ENCODE measurements at places on chromosomes 11 and 22. TPM values are rescaled to one million over a fixed set of nuclear protein-coding genes. Genes with fewer than 3 reads are reported as not detected.

- H3K4me1 ChIP-seq = no peaks in the 10 kb centered on the region
- DNase-seq = no peak
- H3K27ac ChIP-seq = no peak overlapping the region
Measured at GRCh38 chr11:115548878-115549528, 44.8 kb upstream of the CADM1 start.

DNA sequence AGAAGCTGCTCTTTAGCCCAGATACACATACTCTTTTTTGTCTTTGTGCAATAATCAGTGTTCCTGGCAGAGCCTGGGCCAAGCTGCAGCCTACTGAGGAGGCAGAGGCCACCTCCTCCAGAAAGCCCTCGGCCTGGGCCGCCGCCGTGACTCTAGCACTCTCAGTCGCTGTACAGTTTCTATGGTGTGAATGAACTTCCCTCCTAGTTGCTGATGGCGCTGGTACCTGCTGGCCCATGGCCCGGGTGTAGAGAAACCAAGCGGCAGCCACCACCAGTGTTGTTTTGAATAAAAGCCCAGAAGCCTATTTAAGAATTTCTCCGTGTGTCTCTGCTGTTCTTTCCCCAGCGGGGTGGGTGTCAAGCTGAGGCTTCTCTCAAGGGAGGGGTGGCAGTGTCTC, 118.9 kb downstream of the CACNA1I start:
- DNase-seq = no peak
- H3K27me3 ChIP-seq = peaks cover 11% of the 10 kb centered on the region
- peak overlapping the region; percentile 51 for H3K27ac ChIP-seq
- no peak overlapping the region for H3K4me3 ChIP-seq

DNA sequence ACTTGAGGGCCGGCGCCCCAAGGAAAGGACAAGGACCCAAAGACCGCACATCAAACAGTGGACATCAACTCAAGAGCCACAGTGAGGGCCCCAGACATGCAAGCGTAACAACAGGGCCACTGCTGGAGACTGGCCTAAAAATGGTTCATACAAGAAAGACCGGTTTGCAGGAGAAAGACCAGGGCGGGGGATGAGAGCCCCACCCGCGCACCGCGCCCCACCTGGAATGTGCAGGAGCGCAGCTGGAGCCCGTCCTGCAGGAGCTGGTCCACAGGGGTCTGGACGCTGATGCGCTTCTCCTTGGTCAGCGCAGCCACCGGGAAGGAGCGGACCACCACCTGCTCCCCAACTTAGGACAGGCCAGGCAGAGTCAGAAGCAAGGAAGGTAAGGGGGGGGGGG, 13.9 kb downstream of the SBF1 start:
- peaks cover 2% of the 10 kb centered on the region for H3K36me3 ChIP-seq
- H3K27me3 ChIP-seq = no peaks in the 10 kb centered on the region
- no peak overlapping the region for H3K27ac ChIP-seq
- peaks cover 5% of the 10 kb centered on the region for H3K4me1 ChIP-seq

- peaks cover 50% of the 10 kb centered on the region for H3K27me3 ChIP-seq
- DNase-seq = no peak
- H3K27ac ChIP-seq = no peak overlapping the region
Measured at GRCh38 chr11:70397336-70397982, 870 bp upstream of the CTTN start.

GRCh38 chr11:120710354-120711131, 199.0 kb downstream of the GRIK4 start:
- peaks cover 54% of the 10 kb centered on the region for H3K27me3 ChIP-seq
- DNase-seq = no peak
- H3K4me3 ChIP-seq = no peak overlapping the region
- no peak overlapping the region for H3K27ac ChIP-seq
- peaks cover 9% of the 10 kb centered on the region for H3K4me1 ChIP-seq

- peak overlapping the region; percentile 94 for H3K27ac ChIP-seq
- peaks cover 7% of the 10 kb centered on the region for H3K36me3 ChIP-seq
- no peak for DNase-seq
- H3K4me1 ChIP-seq = peaks cover 38% of the 10 kb centered on the region
- no peaks in the 10 kb centered on the region for H3K27me3 ChIP-seq
Measured at GRCh38 chr11:72102631-72102945, 509 bp downstream of the LAMTOR1 start.

GRCh38 chr22:42695294-42695693, 25.4 kb downstream of the A4GALT start:
- no peak for DNase-seq
- H3K4me3 ChIP-seq = no peak overlapping the region
- peaks cover 6% of the 10 kb centered on the region for H3K4me1 ChIP-seq

- H3K36me3 ChIP-seq = no peaks in the 10 kb centered on the region
- H3K27me3 ChIP-seq = no peaks in the 10 kb centered on the region
- H3K4me3 ChIP-seq = no peak overlapping the region
- no peak for DNase-seq
- H3K4me1 ChIP-seq = no peaks in the 10 kb centered on the region
- H3K27ac ChIP-seq = no peak overlapping the region
Measured at GRCh38 chr11:109865548-109866186, 227.5 kb upstream of the ZC3H12C start.

DNA sequence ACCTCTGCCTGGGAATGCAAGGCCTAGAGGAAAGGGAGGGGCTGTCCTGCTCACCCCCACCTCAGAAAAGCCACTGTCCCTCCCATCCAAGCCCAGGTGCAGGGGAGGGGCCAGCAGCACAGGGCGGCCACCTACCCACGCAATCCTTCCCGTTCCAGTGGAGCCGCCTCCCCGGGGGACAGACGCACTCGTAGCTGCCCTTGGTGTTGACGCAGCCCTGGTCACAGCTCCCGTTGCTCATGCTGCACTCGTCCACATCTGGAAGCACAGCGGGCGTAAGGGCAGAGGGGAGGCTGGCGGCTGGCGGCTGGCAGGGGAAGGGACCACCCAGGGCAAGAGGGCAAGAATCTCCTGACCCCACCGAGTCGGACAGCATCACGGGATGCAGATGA, 40.3 kb upstream of the TTLL12 start:
- no peak for DNase-seq
- no peak overlapping the region for H3K27ac ChIP-seq
- H3K36me3 ChIP-seq = no peaks in the 10 kb centered on the region
- H3K4me3 ChIP-seq = no peak overlapping the region
- peaks cover 5% of the 10 kb centered on the region for H3K4me1 ChIP-seq
- peaks cover 11% of the 10 kb centered on the region for H3K27me3 ChIP-seq

- no peak for DNase-seq
- H3K27ac ChIP-seq = no peak overlapping the region
- no peak overlapping the region for H3K4me3 ChIP-seq
- H3K36me3 ChIP-seq = no peaks in the 10 kb centered on the region
- H3K27me3 ChIP-seq = peaks cover 29% of the 10 kb centered on the region
Measured at GRCh38 chr11:119571311-119571710, 148.3 kb upstream of the THY1 start.

- peaks cover 4% of the 10 kb centered on the region for H3K4me1 ChIP-seq
- no peak overlapping the region for H3K4me3 ChIP-seq
- peaks cover 4% of the 10 kb centered on the region for H3K36me3 ChIP-seq
Measured at GRCh38 chr11:2670541-2671100, 29.2 kb downstream of the KCNQ1OT1 start.

- DNase-seq = no peak
- no peak overlapping the region for H3K4me3 ChIP-seq
- H3K36me3 ChIP-seq = no peaks in the 10 kb centered on the region
- peaks cover 3% of the 10 kb centered on the region for H3K27me3 ChIP-seq
- no peak overlapping the region for H3K27ac ChIP-seq
- peaks cover 2% of the 10 kb centered on the region for H3K4me1 ChIP-seq
Measured at GRCh38 chr11:64056213-64056785, 20.6 kb downstream of the FLRT1 start.

GRCh38 chr11:101336155-101336554, 206.5 kb upstream of the PGR start:
- H3K4me3 ChIP-seq = no peak overlapping the region
- no peaks in the 10 kb centered on the region for H3K27me3 ChIP-seq
- H3K4me1 ChIP-seq = no peaks in the 10 kb centered on the region
- H3K36me3 ChIP-seq = no peaks in the 10 kb centered on the region
- H3K27ac ChIP-seq = no peak overlapping the region

DNA sequence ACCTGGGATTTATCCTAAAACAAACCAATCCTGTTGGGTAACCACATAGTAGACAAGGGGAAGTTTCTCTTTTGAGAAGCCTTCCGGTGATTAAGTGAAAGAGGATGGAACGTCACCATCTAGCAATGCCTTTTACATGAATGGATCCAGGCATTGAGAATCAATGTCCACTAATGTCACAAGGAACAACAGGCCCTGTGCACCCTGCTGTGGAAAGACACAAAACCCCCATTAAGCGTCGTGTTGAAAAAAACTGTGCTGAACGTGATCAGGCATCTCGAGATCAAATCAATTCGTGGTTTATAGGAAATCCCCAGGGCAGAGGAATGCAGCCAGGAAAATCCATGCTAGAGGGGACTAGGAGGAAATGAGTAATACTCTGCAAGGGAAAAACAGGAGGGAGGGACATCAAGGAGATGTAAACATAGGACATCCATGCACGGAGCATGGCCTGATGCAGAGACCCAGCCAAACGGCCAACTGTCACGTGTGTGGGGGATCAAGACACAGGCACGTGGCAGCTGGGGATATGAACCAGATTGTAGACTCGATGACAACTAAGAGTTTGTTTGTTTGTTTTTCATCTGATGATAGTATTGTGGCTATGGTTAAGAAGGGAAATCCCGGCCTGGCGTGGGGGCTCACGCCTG, 38.6 kb upstream of the CARS1 start:
- H3K27me3 ChIP-seq = peaks cover 8% of the 10 kb centered on the region
- DNase-seq = no peak
- H3K27ac ChIP-seq = peak overlapping the region; percentile 61
- H3K4me3 ChIP-seq = no peak overlapping the region
- peaks cover 4% of the 10 kb centered on the region for H3K36me3 ChIP-seq
- peaks cover 13% of the 10 kb centered on the region for H3K4me1 ChIP-seq

DNA sequence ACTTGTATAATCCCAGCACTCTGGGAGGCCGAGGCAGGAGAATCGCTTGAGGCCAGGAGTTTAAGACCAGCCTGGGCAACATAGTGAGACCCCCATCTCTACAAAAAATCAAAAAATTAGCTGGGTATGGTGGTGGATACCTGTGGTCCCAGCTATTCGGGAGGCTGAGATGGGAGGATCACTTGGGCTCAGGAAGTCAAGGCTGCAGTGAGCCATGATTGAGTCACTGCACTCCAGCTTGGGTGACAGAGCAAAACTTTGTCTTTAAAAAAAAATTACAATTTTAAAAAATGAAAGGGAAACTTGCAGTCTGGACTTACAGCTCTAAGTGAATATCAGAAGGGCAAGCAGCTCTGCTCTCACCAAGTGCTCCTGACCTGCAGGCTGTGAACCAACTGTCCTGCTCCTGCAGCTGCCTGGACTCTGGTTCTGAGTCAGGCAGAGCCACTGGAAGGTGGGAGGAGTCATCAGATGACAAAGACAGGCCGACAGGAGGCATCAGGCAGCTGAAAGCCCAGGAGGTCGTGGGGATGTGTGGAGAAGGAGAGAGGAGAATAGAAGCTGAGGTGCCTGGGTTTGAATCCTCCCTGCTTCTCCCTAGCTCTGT, 9.6 kb downstream of the SMTNL1 start:
- DNase-seq = no peak
- peaks cover 2% of the 10 kb centered on the region for H3K36me3 ChIP-seq
- H3K4me1 ChIP-seq = peaks cover 11% of the 10 kb centered on the region
- peak overlapping the region; percentile 16 for H3K27ac ChIP-seq
- no peak overlapping the region for H3K4me3 ChIP-seq
- H3K27me3 ChIP-seq = no peaks in the 10 kb centered on the region

- H3K36me3 ChIP-seq = peaks cover 5% of the 10 kb centered on the region
- peaks cover 24% of the 10 kb centered on the region for H3K27me3 ChIP-seq
- H3K27ac ChIP-seq = peak overlapping the region; percentile 14
- peak overlapping the region; percentile 41 for H3K4me3 ChIP-seq
- peaks cover 43% of the 10 kb centered on the region for H3K4me1 ChIP-seq
Measured at GRCh38 chr11:76666408-76666807, 4.1 kb downstream of the LRRC32 start.

- no peaks in the 10 kb centered on the region for H3K27me3 ChIP-seq
- peaks cover 7% of the 10 kb centered on the region for H3K4me1 ChIP-seq
- no peak for DNase-seq
- peak overlapping the region; percentile 61 for H3K27ac ChIP-seq
- H3K36me3 ChIP-seq = peaks cover 5% of the 10 kb centered on the region
Measured at GRCh38 chr11:22920939-22921565, 60.8 kb upstream of the CCDC179 start.

- H3K27ac ChIP-seq = no peak overlapping the region
- H3K4me1 ChIP-seq = peaks cover 14% of the 10 kb centered on the region
- no peak for DNase-seq
Measured at GRCh38 chr11:44942029-44942955, 8.4 kb downstream of the TP53I11 start.

GRCh38 chr11:102683277-102683676, 22.3 kb downstream of the MMP27 start:
- no peak overlapping the region for H3K4me3 ChIP-seq
- no peak for DNase-seq
- H3K4me1 ChIP-seq = no peaks in the 10 kb centered on the region
- no peak overlapping the region for H3K27ac ChIP-seq

- H3K4me1 ChIP-seq = peaks cover 10% of the 10 kb centered on the region
- H3K27ac ChIP-seq = no peak overlapping the region
- no peak for DNase-seq
Measured at GRCh38 chr11:116693593-116694348, 79.0 kb downstream of the BUD13 start.

DNA sequence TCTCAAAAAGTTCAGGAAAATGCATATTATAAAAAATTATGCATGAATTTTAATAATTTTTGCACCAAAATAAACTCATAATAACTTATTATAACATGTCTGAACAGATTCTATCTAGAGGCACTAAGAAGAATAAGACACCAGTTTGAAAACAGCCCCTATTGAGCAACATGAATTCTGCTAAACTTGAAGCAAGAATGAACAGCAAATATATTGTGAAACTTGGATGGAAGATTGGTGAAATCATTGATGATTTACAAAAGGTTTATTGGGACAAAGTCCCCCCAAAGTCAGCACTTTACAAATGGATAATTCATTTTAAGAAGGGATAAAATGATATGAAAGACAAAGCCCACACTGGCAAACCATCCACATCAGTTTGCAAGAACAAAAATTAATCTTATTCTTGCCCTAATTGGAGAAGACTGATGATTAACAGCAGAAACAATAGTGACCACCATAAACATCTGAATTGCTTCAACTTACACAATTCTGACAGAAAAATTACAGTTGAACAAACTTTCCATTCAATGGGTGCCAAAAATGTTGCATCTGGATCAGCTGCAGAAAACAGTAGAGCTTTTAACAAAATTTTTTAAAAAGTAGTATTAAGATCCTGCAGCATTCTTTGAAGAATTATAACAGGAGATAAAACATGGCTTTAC, 257.5 kb upstream of the FAT3 start:
- DNase-seq = no peak
- H3K27me3 ChIP-seq = no peaks in the 10 kb centered on the region

Gene GGTLC3
- total RNA-seq = not detected

Gene CNTN5
- not detected for total RNA-seq

Gene OR52B6
- not detected for total RNA-seq

Data from T-helper 17 cell (primary cell).